ENCODE measurements at places on chromosomes 5 and 9.
A peak's percentile ranks its signal among the peaks of the same experiment; 100 is the strongest.

GRCh38 chr5:77171141-77171910 lies 39.2 kb upstream of the PDE8B start:
- no peak for DNase-seq

DNA sequence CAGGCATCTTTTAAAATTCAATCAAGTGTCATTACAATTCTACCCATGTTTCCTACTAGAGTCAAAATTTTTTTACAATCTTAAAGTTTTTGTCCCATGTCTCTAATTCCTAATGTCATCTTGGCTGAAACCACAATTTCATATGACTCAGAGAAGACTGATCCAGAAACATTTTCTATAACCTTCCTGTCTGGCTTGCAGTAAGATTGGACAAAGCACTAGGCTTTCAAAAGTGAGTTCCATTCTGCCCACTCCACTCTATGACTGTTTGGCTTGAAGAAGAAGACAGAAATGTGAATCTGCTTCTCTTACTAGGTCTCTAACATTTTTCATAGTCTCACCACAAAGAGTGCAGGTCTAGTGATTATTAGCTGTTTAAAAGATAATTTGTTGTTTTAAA lies 88.8 kb downstream of the NR3C1 start:
- no peak for DNase-seq

- DNase-seq, result peak; percentile 58
Observed at GRCh38 chr9:36748322-36748899, 175.7 kb downstream of the MELK start.

DNA sequence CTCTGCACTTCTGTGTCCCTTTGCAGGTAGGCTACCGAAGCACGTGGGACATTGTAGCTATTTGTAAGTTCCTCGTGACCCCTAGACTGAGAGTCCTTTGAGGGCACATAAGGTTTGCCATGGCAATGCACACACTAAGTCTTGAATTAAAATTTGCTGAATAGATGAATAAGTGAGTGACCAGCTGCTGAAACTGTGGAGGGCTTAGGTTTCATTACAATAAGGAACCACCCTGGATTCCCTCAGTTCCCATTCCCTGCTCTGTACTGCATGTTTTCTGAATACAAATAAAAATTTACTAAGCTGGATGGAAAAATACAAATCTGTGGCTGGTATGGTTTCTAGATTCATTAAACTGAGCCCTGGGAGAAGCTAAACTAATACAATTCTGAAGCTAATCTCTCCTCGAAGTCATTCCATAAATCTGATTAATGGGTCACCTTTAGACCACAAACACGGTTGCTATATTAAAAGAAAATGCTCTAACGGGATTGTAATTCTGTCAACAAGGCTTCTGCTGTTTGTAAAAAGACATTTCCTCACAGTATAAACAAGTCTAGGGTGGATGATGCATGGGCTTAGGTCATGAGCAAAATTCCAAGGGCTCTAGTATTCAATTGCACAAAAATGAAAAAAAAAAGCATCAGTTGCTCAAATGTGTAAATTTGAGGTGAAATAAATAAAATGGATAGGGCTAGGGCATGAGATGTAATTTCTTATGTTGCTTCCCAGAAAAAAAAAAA lies 172.3 kb downstream of the ATP10B start:
- DNase-seq, result no peak

GRCh38 chr9:113973963-113974413 lies 97.9 kb downstream of the ZNF618 start:
- DNase-seq, result no peak

GRCh38 chr5:173888473-173889131 lies 453 bp downstream of the CPEB4 start:
- no peak for DNase-seq

GRCh38 chr5:148961261-148962199 lies 101.3 kb downstream of the SH3TC2 start:
- DNase-seq, result no peak

DNA sequence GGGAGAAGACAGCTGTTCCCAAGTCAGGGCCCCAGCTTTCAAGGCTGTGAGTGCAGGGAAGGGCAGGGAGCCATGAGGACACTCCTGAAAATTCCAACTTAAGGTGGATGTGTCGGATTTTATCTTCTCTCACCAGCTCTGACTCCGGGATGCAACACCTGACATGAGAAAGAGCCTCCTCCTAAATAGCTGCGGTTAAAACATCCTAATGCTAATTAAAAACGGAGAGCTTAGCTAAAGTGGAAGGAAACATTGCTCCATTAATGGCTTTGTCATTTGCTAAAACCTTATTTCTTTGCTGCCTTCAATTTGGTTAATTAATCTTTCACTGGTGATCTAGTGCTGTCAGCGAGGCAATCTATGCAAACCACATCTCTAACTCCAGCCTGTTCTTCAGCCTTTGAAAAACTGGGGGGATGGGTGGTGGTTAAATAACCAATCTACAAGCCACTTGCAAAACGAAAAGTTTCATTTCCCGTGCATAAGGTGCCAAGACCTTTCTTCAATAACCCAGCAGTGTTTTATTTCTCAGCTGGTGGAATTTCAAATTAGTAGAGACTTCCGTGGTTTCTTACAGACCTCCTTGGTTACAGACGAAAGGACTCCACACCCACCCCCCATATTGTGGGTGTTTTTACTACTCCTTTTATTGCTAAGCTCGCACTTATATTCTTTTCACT lies 379.6 kb downstream of the MLLT3 start:
- no peak for DNase-seq

- no peak for DNase-seq
Observed at GRCh38 chr5:22889720-22890119, 36.6 kb upstream of the CDH12 start.

GRCh38 chr5:65356274-65356673 lies 125.4 kb downstream of the ADAMTS6 start:
- DNase-seq, result no peak

DNA sequence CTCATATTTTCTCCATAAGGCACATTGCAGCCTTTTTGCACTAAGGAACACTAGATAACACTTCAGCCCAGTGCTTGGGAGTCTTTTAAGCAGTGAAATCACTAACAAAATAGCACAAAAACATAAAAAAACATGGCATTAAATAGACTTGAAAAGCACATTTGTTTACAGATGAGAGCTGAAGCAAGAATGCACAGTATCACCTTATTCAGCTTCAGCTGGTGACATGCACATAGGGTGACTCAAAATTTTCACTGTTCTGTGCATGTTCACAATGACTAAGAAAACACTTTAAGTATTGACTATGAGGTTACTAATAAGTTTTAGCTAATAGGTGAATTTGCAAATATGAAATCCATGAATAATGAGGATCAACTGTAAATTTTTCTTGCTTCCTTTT lies 293.9 kb upstream of the TARS1 start:
- DNase-seq, result no peak

- no peak for DNase-seq
Observed at GRCh38 chr5:1181451-1182359, 19.7 kb upstream of the SLC6A19 start.

DNA sequence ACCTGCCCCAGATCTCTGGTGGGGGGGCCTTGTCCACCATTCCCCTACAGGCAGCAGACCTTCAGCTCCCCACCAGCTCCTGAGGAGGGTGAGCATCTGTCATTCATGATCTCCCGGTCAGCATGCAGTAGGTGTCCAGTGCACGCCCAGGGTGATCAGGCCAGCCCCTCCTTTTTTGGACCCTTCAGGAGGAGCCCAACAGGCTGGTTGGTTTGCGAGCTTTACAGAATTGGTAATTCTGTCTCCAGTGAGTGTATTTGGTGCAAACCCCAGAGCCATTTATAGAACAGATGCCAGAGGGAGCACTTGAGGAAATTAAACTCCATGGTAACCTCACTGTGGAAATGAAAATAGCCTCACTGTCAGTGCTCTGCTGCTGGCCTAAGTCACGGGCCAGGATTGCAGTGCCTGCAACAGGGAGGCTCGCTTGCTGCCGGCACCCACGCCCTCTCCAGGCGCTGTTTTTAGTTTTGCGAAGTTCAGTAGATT lies 23.4 kb downstream of the WNK2 start:
- DNase-seq, result no peak

DNA sequence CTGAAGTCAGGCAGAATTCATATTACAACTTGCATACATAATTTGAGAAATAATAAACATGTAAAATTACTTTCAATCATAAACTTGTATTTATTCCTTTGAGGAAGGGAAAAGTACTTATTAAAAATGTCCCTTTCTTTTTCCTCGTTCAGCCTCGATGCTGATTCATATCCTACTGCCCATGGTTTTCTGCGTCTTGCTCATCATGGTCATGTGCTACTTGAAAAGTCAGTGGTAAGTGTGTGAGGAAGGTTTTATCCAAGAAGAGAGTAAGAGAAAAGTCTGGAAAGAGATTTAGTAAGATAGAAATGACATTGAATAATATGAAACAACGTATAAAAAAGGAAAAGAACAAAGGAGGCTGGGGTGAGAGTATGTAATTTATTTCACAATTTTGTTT lies 85.9 kb downstream of the OSMR start:
- no peak for DNase-seq

- no peak for DNase-seq
Observed at GRCh38 chr9:135968601-135969000, 7.4 kb upstream of the UBAC1 start.

- DNase-seq, result no peak
Observed at GRCh38 chr5:115579747-115580173, 22.5 kb downstream of the TICAM2 start.

GRCh38 chr5:52776116-52776515 lies 11.6 kb upstream of the ITGA1 start:
- DNase-seq, result no peak

GRCh38 chr9:122036988-122037387 lies 56.1 kb downstream of the TTLL11 start:
- no peak for DNase-seq

- no peak for DNase-seq
Observed at GRCh38 chr9:132283863-132284262, 70.9 kb downstream of the SETX start.

DNA sequence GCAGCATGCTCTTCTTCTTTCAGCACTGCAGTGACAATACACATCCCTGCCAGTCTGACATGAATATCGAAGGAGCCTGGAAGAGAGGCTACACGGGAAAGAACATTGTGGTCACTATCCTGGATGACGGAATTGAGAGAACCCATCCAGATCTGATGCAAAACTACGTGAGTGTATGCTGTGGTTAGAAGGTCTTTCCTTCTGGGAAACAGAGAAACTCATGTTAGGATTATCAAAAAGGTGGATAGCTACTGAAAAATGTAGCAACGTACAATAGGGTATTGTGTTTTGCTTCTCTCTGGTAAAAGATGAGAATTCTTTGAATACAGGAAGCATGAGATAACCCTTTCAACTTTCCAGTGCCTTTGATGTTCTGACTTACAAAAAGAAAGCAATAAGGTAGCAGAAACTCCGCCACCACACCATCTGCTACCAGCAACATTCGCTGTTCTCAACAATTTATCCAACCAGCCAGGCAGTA lies 133.3 kb downstream of the PCSK5 start:
- DNase-seq, result no peak

GRCh38 chr9:74362423-74362822 lies 134.7 kb upstream of the RORB start:
- DNase-seq, result no peak

GRCh38 chr5:113163328-113163727 lies 186.7 kb downstream of the DCP2 start:
- no peak for DNase-seq

DNA sequence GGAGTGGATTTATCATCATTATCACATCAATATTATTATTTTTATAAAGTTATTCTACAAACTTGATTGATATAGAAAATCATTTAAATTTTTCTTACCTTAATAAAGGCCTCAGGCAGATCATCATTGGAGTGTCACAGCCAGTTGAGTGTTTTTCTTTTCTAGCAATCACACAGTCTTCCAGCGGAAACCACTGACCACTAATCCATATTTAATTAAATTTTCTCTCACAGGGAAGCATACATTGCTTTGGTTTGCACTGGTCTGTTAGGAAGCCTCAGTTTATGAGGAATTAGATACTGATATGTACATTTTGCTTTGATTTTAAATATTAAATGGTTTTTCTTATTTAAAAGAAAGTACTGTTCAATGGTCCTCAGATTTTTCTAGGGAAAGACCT lies 6.7 kb downstream of the SPZ1 start:
- DNase-seq, result no peak

GRCh38 chr5:156359476-156359875 lies 32.5 kb downstream of the SGCD start:
- no peak for DNase-seq

DNA sequence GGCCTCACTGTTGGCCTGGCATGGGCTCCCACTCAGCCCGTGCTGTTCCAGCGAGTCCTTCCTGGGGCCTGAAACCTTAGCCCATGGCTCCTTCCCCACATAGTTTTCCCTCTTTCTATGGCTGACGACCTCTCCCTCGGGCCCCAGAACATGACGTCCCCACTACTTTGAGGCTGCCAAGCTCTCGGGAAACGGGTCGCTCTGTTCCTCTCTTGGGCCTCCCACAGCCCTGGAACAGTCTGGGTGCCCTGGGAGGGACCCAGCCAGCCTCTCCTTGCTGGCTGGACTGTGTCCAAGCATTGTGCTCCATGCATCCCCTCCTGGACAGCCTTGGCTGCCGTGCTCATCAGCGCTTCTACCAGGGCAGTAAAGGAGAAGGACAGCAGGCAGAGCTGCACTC lies 118.3 kb downstream of the SYK start:
- no peak for DNase-seq

DNA sequence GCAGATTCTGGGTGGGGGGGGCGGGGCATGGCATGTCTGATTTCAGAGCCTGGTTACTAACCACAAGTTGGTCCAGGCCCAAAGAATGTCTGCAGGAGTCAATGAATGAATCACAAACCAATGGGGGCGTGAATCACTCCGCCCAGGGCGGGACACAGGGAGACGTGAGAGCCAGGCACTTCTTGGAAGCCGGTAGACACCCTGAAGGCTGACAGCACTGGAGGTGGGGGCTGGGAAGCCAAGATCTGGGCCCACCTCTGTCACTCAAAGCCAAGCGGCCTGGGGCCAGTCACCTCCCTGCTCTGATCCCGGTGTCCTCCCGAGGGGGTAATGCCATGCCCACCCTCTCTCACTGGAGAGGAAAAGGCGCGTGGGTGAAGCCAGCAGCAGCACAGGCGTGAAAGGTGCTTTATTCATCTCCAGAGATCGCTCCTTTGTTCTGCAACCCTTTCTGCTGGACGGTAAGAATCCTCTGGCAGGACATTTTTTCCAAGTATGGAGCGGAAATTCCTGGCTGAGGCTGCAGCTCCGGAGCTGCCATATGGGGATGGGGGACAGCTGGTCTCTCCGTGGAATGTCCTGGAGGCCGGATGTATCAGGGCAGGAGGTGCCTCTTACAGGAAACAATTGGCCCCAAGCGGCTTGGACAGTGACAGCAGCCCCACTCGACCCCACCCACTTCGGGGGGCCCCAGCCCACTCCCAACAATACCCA lies 85.0 kb downstream of the STK10 start:
- no peak for DNase-seq
